A549 treated with DMSO at 1 μM for 4 hours (cell line): ENCODE measurements at places on chromosomes 7 and 10. TPM values are rescaled to one million over a fixed set of nuclear protein-coding genes. Genes with fewer than 3 reads are reported as not detected.

The ZNF37A gene
- 5.1 to 8.2 TPM (median 5.9 TPM) in 5 replicates for total RNA-seq

The SLC37A3 gene
- total RNA-seq, result 24.7 to 30.2 TPM (median 27.0 TPM) in 5 replicates

The NME8 gene
- total RNA-seq, result not detected in 5 replicates

The SPDYE16 gene
- 0.10 TPM in 1 of 5 replicates, not detected in the others for total RNA-seq

The CYP2E1 gene
- 0.19 to 0.30 TPM (median 0.28 TPM) in 5 replicates for total RNA-seq

The GIMAP4 gene
- total RNA-seq, result not detected in 5 replicates

The ZC3HAV1L gene
- 5.6 to 10.7 TPM (median 8.9 TPM) in 5 replicates for total RNA-seq

The AEBP1 gene
- not detected in 5 replicates for total RNA-seq

The SUPV3L1 gene
- 37.2 to 39.9 TPM (median 38.5 TPM) in 5 replicates for total RNA-seq

The NXPH1 gene
- not detected in 5 replicates for total RNA-seq

The SORBS1 gene
- total RNA-seq, result 0.39 to 0.80 TPM (median 0.66 TPM) in 5 replicates

The DYNC1I1 gene
- 0.14 to 0.36 TPM in 2 of 5 replicates, not detected in the others for total RNA-seq

The HHEX gene
- total RNA-seq, result 15.8 to 17.0 TPM (median 16.6 TPM) in 5 replicates

The MOSPD3 gene
- 17.2 to 20.3 TPM (median 18.1 TPM) in 5 replicates for total RNA-seq

The FOXP2 gene
- not detected in 5 replicates for total RNA-seq

The MGAM2 gene
- total RNA-seq, result 0.01 TPM in 1 of 5 replicates, not detected in the others

The CABCOCO1 gene
- total RNA-seq, result 0.11 to 0.33 TPM (median 0.23 TPM) in 4 of 5 replicates, not detected in the other

The ZNF503 gene
- 9.2 to 14.1 TPM (median 12.5 TPM) in 5 replicates for total RNA-seq

The CCL24 gene
- 0.25 to 0.32 TPM in 2 of 5 replicates, not detected in the others for total RNA-seq

The ZNF853 gene
- total RNA-seq, result 1.9 to 3.0 TPM (median 2.3 TPM) in 5 replicates

The TAS2R3 gene
- 0.07 TPM in 1 of 5 replicates, not detected in the others for total RNA-seq

The SRGN gene
- total RNA-seq, result 53.9 to 74.2 TPM (median 59.5 TPM) in 5 replicates

The HBP1 gene
- total RNA-seq, result 19.7 to 28.0 TPM (median 26.1 TPM) in 5 replicates

The CHAT gene
- not detected in 5 replicates for total RNA-seq

The PURB gene
- 11.9 to 14.4 TPM (median 12.1 TPM) in 5 replicates for total RNA-seq

The BLNK gene
- not detected in 5 replicates for total RNA-seq

The GBX1 gene
- total RNA-seq, result 0.18 TPM in 1 of 5 replicates, not detected in the others

The ADARB2 gene
- not detected in 5 replicates for total RNA-seq

The LIPM gene
- total RNA-seq, result not detected in 5 replicates

The PIK3AP1 gene
- 0.62 to 0.92 TPM (median 0.71 TPM) in 5 replicates for total RNA-seq

The CTAGE8 gene
- not detected in 5 replicates for total RNA-seq

The ITGB8 gene
- 0.70 to 1.2 TPM (median 1.1 TPM) in 5 replicates for total RNA-seq

The AKR1C2 gene
- total RNA-seq, result 3,009 to 3,482 TPM (median 3,389 TPM) in 5 replicates

The PRF1 gene
- not detected in 5 replicates for total RNA-seq

The DKK1 gene
- total RNA-seq, result 327 to 386 TPM (median 343 TPM) in 5 replicates

The GDF2 gene
- total RNA-seq, result not detected in 5 replicates

The ADRB1 gene
- 0.54 to 0.86 TPM (median 0.76 TPM) in 5 replicates for total RNA-seq

The HABP2 gene
- 0.03 to 0.13 TPM (median 0.08 TPM) in 4 of 5 replicates, not detected in the other for total RNA-seq

The CYP26A1 gene
- total RNA-seq, result 2.5 to 3.8 TPM (median 3.0 TPM) in 5 replicates

The IDI2 gene
- total RNA-seq, result 0.06 to 0.17 TPM in 2 of 5 replicates, not detected in the others

The C7orf33 gene
- not detected in 5 replicates for total RNA-seq

The DNAH11 gene
- total RNA-seq, result 0.02 to 0.26 TPM (median 0.10 TPM) in 5 replicates

The ACTL6B gene
- not detected in 5 replicates for total RNA-seq

The GATA3 gene
- 4.8 to 8.2 TPM (median 6.3 TPM) in 5 replicates for total RNA-seq
